T-cell (primary cell): ENCODE measurements at places on chromosomes 1 and 21.

GRCh38 chr1:55546553-55546952 is 331.4 kb upstream of the USP24 start:
- DNase-seq, result no peak

DNA sequence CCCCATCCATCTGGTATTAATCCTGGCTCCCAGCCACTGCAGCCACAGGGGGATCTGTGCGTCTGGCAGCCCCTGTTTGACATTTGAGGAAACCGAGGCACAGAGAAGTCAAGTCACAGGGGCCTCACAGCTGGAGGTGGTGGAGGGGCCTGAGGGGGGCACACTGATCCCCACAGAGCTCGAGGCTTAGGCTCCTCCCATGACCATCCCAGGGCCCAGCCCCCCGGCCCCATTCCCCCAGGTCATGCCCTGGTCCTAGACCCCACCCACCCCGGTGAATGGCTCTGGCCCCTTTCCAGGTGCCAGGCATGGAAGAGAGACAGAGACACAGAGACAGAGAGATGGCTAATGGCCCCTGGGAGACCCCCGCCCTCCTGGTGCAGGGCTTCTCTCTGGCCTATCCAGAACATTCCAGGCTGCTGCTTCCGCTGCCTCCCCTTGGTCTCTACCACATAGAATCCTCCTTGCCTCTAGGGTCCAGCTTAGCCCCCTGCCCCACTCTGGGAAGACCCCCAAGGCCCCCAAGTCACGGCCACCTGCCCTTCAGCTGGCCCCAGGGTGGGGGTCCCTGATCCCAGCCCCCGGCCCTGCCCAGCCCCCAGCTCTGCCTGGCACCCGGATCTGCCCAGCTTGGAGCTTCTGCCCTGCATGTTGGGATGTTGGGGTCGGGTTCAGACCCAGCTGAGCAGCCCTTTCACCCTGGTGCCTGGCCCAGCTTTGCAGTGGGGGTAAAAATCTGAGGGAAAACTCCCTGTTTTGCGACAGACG is 29.2 kb upstream of the LRRC3 start:
- DNase-seq, result no peak

DNA sequence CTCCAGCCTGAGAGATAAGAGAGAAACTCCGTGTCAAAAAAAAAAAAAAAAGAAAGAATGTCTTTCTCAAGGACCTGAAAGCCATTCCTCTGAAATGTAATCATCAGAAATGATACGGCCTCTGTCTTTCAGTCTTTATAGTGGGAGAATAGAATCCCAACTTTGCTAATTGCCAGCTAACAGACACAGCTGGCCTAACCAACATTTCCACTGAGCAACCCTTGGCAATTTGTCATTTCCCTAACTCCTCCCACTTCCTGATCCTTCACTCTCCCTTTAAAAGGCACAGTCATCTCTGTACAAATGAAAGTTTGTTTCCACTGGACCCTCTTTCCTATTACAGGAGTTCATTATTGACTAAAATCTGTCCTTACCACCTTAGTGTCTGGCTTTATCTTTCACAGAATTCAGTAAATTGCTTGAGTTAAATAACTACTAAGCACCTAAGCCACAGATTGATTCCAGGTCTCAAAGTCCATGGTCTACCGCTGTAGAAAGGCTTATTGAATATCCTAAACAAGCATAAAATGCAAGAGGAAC is 4.3 kb upstream of the CBR1 start:
- DNase-seq, result no peak

DNA sequence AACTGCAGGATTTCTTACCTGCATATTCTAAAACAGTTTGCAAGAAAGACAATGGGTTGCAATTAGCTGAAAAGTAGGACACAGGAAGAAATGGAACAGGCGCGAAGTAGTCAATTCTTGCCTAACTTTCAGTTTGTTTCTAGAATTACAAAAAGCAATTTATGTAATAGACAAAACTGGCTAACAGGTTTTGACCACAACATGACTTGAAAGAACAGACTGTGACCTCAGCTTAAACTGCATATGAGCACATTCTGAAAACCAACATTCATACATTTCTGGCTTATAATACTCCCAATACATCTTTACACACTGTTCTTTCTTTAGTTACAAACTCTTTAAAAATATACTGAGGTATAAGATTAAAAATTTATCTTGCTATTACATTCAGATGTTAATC is 405.9 kb upstream of the B3GALT2 start:
- DNase-seq, result no peak

GRCh38 chr1:20660363-20660762 is 806 bp downstream of the DDOST start:
- DNase-seq, result no peak

- no peak for DNase-seq
Measured at GRCh38 chr1:246435421-246436041, 71.5 kb downstream of the SMYD3 start.

DNA sequence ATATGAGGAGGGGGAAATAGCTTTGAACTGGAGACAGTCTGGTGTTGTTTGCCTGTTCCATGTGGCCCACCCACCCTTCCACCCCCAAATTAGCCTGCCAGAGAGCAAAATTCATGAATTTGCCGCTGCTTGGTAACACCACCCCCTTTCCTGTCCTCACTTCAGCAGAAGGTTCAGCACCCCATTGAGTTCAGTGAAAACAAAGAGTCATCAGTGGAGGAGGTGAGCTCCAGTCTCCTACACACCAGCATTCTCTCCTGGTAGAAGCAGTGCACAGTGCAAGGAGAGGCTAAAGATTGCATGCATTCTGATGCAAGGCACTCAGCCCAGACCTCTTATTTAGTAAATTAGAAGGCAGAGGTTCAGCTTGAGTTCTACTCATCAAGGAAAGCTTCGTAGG is 99.7 kb upstream of the DYNLT5 start:
- no peak for DNase-seq

- DNase-seq, result no peak
Measured at GRCh38 chr1:203512517-203512847, 18.5 kb downstream of the OPTC start.

- no peak for DNase-seq
Measured at GRCh38 chr1:232296461-232296860, 333.5 kb downstream of the SIPA1L2 start.

- DNase-seq, result no peak
Measured at GRCh38 chr1:43866201-43866600, 67.4 kb upstream of the ARTN start.

DNA sequence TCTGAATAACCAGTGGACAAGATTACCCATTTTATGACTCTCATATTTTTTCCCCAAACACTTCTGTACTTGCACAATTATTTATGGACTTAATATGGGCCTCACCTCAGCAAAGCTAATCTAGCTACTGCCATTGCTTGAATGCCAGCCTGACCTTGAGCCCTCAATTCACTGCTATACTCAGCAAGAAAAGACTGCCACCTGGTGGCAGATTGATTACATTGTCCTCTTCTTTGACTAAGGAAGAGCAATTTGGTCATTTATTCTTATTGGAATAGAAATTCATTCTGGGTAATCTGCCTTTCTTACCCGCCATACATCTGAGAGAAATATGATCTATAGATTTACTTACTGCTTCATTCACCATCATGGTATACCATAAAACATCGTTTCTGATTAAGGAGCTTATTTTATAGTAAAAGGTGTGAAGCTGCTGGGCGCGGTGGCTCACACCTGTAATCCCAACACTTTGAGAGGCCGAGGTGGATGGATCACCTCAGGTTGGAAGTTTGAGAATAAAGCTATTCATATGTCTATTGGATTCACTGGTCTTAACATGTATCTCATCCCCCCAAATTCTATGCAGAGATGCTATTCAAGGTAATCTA is 32.9 kb upstream of the DIPK1A start:
- peak; percentile 83 for DNase-seq

DNA sequence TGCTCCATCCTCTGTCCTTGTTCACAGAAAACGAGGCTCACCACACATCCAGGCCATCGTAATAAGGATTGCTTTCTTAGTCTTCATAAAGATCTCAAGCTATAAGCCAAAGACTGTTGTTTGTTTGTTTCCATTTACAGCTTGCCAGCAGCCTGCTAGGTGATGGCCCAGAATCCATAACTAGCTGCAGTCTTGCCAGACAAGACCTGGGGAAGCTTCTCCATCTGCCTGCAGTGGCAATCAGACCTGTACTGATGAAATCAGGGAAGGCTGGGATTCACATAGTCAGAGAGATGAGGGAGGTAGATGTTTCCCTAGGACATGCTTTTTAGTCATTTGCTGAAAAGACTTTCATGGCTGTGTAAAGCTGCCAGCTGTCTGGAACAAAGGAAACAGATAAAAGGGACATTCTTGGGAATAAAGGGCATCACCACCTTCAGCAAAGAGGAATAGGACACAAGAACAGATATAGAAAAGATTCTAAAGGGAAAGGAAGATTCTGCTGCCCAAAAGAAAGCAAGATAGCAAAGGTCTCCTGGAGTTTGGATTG is 51.0 kb downstream of the MT1HL1 start:
- DNase-seq, result no peak
